ACHN (cell line): ENCODE measurements at places on chromosomes 6 and 20.

- no peak for DNase-seq
Observed at GRCh38 chr20:5127859-5128424, 1.1 kb downstream of the CDS2 start.

DNA sequence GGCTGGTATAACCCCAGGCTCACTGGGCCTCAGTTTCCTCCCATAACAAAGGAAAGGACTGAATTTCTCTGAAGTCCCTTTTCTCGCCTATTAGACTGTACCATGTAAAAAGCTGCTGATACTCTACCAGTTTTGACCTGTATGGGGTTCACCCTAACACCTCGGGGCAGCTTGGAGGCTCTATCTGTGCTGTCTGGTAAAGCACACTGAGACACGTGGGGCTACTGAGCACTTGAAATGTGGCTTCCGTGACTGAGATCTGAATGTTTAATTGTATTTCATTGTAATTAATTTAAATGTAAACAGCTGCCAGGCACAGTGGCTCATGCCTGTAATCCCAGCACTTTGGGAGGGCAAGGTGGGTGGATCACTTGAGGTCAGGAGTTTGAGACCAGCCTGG lies 24.0 kb downstream of the BMP7 start:
- no peak for DNase-seq

GRCh38 chr6:161922631-161923119 lies 648.8 kb upstream of the AGPAT4 start:
- peak; percentile 73 for DNase-seq

- DNase-seq = no peak
Observed at GRCh38 chr6:167491438-167492099, 166.7 kb downstream of the TTLL2 start.

DNA sequence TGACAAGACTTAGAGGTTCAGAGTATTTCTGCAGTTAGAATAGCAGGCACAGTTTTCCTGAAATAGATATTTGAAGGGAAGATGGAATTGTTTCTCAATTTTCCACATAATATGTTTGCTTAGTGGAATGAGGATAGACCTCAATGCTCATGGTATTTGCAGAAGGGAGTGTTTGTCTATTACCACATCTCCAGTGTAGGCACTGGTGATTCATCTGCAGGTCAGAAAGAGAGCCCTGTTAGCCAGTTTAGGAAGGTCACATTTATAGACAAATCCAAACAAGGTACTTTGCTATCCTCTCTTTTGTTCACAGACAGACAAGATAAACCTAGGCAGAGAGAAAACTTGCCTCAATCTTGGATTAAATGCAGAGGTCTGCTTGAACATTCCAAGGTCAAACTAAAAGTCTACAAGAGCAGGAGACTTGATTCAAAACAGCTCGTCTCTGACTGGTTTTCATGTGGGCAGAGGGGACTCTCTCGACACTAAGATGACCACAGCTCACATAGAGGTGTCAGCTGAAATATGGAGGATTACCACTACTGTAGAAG lies 22.8 kb downstream of the ISM1 start:
- no peak for DNase-seq

DNA sequence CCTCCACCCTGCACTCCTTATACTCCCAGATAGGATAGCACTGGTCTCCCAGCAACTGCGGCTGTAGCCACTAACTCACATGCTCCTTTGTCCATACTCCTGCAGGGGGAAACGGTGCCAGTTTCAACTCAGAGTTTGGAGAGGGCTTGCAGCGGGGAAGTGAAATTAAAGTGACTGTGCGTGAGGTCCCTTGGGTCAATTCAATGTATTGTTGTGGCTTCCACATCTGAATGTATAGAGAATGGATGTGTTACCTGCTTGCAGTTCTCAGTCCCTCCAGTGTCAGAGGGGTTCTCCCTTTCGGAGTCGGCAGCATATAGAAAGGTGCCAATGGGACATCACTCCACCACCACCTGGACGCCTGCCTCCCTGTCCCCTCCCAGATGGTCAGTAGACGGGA lies 93.6 kb upstream of the CNKSR3 start:
- no peak for DNase-seq

DNA sequence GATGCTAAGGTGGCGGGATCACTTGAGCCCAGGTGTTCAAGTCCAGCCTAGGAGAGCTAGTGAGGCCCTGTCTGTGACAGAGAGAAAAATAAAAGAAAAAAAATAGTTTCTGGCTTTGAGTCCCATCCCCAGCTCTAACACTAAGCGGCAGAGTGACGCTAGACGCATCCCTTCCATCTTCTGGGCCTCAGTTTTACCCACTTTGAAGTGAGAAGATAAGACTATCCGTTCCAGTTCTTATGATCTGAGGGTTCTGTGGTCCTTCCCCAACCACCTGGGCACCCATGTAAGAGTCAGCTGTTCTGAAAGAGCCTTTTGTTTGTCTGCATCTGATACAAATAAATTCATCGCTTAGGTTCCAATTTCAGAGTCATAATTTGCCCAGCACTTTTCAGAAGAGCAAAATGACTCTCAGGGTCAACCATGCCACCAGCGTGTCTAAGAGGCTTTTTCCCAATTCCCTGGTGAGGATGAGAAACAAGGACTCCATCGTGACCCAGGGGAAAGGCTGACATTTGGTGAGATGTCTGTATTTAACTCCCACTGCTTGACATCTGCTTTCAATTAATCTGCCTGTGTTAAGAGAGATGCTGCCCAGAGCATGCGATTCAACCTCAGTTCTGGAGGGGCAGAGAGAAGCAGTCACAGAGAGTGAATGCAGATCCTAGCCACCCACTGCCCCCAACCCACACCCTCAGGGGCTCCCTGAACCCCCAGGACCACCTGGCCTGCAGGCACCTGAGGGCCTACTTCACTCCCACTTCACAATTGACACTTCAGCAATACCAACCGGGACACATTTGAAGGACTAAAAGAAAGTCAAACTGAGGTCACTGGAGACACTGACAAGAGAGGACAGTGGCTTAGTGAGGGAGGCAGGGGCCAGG lies 131.6 kb upstream of the TOP1 start:
- DNase-seq = no peak

GRCh38 chr20:53104884-53105283 lies 132.7 kb downstream of the TSHZ2 start:
- no peak for DNase-seq

DNA sequence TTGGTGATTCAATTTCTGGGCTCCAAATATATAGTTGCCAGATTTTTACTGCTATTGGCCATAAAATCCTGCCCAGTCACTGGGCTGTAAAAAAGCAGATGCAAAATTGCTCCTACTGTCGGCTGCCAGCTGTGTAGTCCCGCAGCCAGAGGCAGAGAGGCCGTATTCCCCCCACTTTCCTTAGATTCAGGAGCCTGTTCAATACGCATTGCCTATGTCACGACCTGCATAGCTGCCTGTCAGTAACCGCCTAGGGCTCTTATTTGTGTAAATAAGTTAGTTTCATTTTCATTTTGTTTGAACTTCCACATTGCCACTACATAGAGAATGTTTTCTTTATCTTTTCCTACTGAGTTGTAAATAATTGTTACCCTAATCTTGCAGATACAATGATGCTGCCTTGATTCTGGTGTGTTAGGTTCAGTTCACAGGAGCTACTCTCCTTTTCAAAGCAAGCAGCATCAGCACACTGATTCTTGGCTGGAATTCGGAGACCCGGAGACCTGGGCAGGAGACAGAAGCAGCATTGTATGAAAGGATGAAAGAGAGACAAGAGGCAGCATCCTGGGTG lies 46.0 kb upstream of the UST start:
- peak; percentile 44 for DNase-seq

GRCh38 chr6:107753778-107754177 lies 70.3 kb downstream of the SCML4 start:
- no peak for DNase-seq

DNA sequence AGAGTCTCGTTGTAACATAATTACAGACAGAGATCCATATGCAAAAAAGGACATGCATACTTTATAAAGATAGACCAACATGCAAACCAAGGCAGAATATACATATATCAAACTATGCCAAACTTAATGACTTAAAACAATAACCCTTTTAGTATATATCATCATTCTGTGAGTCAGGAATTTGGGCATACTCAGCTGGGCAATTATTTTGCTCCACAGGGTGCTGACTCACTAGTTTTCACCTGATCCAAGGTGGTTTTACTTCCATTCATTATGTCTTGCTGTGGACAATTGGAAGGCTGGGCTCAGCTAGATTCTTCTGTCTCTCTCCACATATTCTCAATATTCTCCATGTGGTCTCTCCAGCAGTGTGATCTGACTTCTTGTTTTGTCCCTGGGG lies 41.2 kb upstream of the RNF146 start:
- DNase-seq = no peak

GRCh38 chr6:116963972-116964371 lies 86.9 kb downstream of the RFX6 start:
- no peak for DNase-seq

DNA sequence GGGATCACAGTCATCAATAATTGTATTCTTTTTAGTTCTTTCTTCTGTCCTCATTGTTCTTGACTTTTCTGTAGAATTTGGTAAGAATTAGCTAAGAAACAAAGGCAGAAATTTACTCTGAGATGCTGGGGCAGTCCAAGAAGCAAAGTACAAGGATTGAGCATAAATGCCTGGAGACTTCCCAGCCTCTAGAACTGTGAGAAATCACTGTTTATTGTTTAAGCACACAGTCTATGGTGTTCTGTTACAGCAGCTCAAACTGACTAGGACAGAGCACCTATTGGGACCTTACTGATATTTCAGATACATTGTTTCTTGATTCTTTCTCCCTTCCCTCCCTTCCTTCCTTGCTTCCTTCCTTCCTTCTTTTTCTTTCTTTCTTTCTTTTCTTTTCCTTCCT lies 192.7 kb upstream of the SLC35B3 start:
- DNase-seq = no peak

GRCh38 chr6:163173741-163174140 lies 240.8 kb upstream of the QKI start:
- no peak for DNase-seq

- DNase-seq = no peak
Observed at GRCh38 chr6:10662207-10662606, 32.2 kb downstream of the C6orf52 start.

- peak; percentile 46 for DNase-seq
Observed at GRCh38 chr20:61514018-61514365, 261.9 kb downstream of the CDH4 start.

DNA sequence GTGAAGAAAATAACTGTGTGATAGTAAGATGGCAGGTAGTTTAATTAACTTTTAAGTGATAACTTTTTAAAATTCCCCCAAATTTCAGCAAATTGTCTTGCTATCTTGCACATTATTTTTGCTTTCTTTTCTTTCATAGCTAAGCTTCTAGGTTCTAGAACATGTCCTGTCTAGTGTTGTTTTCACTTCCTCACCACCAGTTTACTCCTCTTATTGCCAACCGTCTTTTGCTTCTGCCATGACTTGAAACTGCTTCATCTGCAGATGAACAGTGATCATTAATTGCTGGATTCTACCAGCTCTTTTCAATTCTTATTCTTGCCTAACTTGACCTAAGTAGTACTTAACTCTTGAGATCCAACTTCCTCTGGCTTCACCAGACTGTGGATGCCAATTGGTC lies 137.8 kb downstream of the CENPW start:
- DNase-seq = no peak

DNA sequence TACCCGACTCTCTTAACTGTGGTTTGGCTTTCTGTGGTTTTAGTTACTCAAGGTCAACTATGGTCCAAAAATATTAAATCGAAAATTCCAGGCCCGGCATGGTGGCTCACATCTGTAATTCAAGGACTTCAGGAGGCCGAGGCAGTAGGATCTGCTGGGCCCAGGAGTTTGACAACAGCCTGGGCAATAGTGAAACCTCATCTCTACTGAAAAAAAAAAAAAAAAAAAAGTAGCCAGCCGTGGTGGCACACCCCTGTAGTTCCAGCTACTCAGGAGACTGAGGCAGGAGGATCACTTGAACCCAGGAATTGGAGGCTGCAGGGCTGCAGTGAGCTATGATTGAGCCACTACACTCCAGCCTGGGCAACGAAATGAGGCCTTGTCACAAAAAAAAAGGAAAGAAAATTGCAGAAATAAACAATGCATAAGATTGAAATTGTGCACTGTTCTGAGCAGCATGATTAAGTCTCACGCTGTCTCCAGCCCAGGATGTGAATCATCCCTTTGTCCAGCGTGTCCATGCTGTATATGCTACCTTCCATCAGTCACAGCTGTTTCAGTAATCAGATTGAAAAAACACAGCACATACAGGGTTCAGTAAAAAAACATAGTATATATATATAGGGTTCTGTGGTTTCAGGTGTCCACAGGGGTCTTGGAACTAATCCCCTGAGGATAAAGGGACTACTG lies 40.7 kb downstream of the RGS17 start:
- DNase-seq = peak; percentile 74

- DNase-seq = no peak
Observed at GRCh38 chr6:5271926-5272325, 10.6 kb downstream of the FARS2 start.

- DNase-seq = no peak
Observed at GRCh38 chr6:165950316-165950715, 217.3 kb downstream of the TBXT start.

- no peak for DNase-seq
Observed at GRCh38 chr6:346386-347030, 45.0 kb upstream of the IRF4 start.

DNA sequence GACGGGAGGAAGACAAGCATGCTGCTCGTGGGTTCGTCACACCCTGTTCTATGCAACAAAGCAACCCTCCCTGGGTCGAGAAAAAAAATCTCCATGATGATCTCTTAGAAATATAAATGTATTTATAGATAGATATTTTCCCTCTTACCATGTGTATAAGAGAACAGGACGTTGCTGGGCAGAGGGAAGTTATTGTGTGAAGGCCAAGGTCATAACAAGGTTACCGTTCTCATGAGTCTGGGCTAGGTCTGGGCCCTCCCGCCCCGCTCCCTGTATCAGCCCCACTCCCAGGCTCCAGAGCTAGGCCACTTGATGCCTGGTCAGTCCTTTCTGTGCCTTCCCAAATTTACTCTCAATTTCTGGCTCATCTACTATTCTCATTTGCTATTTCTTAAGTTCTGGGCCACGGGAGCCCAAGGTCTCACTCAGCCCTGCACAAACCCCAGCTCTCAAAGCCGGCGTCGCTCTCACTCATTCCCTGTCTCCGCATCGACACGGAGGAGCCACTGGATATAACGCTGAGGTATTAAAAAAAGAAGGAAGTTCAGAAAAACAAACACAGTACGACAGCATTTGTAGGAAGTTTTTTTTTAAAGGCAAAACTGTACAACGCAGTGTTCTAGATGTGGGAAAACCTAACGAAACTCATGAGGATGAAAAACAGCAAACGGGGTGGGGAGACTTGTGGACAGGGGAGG lies 96.8 kb downstream of the PSMG4 start:
- DNase-seq = peak; percentile 20

DNA sequence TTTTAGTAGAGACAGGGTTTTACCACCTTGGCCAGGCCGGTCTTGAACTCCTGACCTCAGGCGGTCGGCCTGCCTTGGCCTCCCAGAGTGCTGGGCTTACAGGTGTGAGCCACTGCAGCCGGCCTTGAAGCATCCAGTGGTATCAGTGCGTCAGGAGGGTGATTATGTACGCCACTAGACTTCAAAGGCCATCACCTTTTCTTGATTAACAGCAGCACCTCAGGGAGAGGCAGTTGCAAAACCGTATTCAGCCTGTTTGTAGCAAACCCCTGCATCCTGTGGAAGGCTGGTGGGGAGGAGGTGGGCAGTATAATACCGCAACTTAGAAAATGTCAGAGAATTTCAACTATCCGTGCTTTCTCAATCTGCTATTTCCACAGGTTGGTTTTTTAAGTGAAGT lies 27.3 kb upstream of the SHLD1 start:
- no peak for DNase-seq

- DNase-seq = no peak
Observed at GRCh38 chr6:91299544-91300491, 712.9 kb upstream of the MAP3K7 start.
